Mammary epithelial cell (primary cell): ENCODE measurements at places on chromosomes 3 and 15. TPM values are rescaled to one million over a fixed set of nuclear protein-coding genes. Genes with fewer than 3 reads are reported as not detected.

SPSB4 gene
- total RNA-seq = not detected

RTP3 gene
- total RNA-seq = not detected

SAMMSON gene
- not detected in 2 replicates for total RNA-seq

HYKK gene
- 4.3 TPM for total RNA-seq

MON1A gene
- total RNA-seq = 11.5 TPM

IGF2BP2 gene
- total RNA-seq = 67.7 TPM

ZNF80 gene
- total RNA-seq = not detected in 2 replicates

COLQ gene
- total RNA-seq = 0.33 and 0.37 TPM in 2 replicates

NISCH gene
- 76.2 and 79.7 TPM in 2 replicates for total RNA-seq

EBLN2 gene
- total RNA-seq = 3.3 and 4.4 TPM in 2 replicates

SPINK8 gene
- total RNA-seq = not detected in 2 replicates

SMCO1 gene
- total RNA-seq = not detected in 2 replicates

LRRC15 gene
- under 0.01 TPM for total RNA-seq

POLG gene
- 58.3 TPM for total RNA-seq

C3orf20 gene
- total RNA-seq = 0.12 and 0.13 TPM in 2 replicates
